ENCODE measurements at places on chromosomes 1 and 21.

- no peak for DNase-seq
These were observed 10.6 kb upstream of the PRKACB start for GRCh38 chr1:84133479-84133878.

DNA sequence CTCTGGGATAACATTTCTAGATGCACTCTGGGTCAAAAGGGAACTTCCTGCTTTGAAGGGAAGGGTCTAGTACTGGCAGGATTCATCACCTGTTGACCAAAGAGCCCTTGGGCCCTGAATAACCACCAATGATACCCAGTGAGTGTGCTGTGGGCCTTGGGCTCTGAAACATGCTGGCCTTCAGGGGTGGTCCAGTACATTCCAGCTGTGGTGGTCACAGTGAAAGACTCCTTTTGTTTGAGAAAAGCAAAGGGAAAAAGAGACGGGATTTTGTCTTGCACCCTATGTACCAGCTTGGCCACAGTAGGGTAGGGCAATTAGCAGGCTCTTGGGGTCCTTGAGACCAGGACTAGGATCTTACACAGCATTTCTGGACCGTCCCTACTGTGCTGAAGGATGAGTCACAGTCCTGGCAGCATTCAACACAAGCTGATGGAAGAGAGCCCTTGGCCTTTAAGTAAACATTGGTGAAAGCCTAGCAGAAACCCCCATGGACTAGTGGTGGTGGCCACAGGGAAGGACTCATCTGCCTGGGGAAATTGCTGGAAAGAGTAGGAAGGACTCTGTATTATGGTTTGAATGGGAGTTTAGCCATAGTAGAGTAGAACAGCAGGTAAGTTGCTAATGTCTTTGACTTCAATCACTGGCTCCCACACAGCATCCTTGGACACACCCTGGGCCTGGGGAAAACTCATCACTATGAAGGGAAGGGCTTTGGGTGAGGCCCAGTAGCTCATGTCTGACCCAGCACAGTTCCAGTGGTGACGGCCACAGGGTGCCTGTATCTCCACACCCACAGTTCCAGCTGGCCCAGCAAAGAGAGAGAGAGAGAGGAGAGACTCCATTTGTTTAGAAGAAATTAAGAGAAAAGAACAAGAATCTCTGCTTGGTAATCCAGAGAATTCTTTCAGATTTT lies 87.5 kb downstream of the COL24A1 start:
- DNase-seq = no peak

- DNase-seq = no peak
These were observed 828 bp downstream of the PNRC2 start for GRCh38 chr1:23960291-23961020.

- DNase-seq = no peak
These were observed 46.3 kb downstream of the PRDM15 start for GRCh38 chr21:41832596-41833496.

DNA sequence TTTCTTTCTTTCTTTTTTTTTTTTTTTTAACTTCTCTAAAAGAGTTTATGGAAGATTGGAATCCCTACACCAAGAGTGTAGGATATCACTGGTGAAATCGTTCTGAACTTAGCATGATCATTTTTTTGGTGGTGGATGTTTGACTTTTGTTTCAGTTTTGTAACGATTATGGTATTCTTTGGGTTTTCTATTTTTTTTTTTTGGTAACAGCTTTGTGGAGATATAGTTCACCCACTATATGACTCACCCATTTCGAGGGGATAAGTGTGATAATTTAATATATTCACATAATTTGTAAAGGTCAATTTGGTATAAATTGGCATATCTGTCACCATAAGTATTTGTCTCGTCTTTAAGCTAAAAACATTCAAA lies 29.2 kb downstream of the AGPAT3 start:
- no peak for DNase-seq

GRCh38 chr1:47940779-47941178 lies 56.4 kb downstream of the TRABD2B start:
- DNase-seq = no peak

GRCh38 chr1:217861658-217862057 lies 230.5 kb downstream of the SPATA17 start:
- DNase-seq = no peak

GRCh38 chr1:223620297-223620897 lies 45.1 kb downstream of the CAPN8 start:
- no peak for DNase-seq

DNA sequence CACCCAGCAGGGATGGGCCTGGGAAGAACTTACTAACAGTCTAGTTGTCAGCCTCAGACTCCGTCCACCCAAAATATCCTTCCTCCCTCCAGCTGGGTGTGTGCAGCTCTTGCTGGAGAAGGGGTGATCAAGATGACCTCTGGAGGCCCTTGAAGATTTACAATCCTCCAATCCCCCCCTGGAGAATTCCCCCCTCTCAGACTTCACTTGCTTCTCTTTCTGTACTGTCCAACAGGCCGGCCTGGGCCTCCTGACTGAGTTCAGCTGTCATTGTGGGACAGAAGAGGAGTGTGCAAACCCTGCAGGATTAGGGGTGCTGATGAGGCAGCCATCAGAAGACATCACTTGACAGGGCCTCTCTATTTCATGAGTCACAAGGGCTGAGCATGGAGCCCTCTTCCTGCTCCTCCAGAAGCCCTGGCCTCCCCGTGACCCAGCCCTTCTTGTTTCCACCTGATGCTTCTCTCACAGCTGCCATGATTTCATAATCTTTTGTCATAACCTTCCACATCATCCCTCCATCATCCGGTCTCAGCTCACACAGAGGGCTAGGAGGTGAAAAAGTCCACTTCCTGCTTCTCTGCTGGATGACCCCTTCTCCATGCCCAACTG lies 17.5 kb upstream of the IGFN1 start:
- DNase-seq = peak; percentile 35

DNA sequence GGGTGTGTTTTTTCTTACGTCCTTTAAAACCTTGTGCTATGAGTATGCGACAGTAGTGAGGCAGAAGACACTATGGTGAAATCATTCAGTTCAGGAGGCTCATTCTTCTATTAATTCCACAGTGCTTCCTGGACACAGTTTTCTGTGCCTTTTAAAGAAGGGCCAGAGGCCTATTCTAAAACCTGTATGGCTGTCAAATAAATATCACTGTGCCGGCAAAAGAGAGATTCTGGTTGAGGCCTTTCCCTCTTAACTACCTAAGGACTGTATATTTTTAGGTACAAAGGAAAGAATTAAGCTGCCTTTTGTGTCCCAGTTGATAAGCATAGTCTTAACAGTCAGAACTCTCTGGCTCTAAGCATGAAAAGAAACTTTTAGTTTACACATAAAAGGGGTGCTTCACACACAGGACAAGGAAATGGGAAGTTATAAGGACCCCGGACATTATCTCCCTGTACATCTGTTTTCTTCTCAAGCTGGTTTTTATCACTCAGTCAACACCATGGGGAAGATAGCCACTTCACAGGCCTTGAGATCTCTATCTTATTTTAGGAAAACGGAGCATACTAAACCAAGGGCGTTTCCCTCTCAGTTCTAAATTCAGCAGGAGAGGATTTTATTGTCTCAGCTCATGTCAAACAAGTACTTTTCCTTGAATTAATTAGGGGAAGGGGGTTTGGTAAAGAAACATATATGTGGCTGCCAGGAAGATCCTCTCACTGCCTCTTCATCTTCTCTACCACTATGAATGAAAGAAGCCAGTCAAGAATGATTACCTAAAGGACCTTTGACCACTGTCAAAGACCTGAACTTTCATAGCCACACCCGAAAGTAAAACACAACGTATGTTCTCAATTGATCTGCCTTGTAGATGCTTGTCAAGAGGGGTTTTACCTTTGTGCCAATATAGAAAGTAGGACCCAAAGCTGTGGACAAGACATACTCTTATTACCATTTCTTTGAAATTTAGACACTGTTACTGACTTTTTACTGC lies 71.4 kb upstream of the HSPA13 start:
- no peak for DNase-seq

DNA sequence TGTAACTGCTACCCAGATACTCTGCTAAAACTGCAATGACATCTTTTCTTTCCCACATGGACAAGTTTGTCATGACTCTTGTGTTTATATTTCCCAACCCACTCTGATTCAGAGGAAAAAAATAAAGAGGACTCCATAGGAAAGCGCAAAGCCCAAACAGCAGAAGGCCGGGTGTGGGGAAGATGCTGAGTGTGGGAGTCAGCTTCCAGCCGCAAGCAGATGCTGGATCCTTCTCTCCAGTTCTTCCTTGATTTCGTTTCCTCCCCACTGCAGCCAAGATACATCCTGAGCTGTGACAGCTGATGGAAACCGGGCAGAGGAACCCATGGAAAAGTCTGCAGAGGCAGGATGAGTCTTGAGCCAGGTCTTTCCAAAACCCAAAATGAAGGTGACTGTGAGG lies 498.2 kb downstream of the PLPP3 start:
- no peak for DNase-seq

Data from islet precursor cell (in vitro differentiated cells).